Stimulated activated CD8-positive, alpha-beta memory T cell treated with anti-CD3 and anti-CD28 coated beads, Interleukin-7, amount 100 ng/mL, for 48 hours (primary cell): ENCODE measurements at places on chromosomes 4 and X.

DNA sequence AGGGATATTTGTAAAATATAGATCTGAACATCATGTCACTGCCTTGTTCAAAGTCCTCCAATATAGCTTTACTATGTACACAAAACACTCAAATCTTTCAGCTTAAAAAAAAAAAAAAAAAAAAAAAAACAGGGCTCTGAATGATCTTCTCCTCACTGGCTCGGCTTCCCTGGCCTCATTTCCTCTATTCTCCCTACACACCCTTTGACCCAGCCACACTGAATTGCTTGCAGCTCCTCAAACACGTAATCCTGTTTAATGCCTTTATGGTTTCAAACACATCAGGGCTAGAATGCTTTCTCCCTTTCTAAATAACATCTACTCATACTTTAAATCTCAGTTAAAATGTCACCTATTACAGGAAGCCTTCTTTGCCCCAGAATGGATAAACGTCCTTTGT lies 60.8 kb downstream of the MTMR8 start:
- DNase-seq, result no peak

GRCh38 chr4:142155347-142155746 lies 519.0 kb downstream of the IL15 start:
- DNase-seq, result no peak

GRCh38 chr4:80931631-80932081 lies 98.9 kb upstream of the BMP3 start:
- no peak for DNase-seq

DNA sequence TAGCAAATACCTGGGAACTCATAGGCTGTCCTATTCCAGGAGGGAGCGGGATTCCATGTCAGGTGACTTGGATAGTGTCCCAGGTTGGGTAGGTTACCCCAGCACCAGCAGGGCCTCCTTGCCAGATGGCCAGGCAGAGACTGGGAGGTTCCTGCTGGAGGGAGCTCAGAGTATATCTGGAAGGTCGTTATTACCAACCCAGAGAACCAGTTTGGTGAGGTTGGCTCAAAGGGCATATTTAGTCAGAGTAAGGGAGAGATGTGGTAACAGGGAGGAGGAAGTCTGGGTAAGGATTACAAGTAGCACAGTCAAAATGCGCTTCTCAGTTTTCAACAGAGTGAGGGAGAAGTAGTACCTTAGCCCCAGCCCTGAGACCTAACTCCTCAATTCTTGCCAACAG lies 53.3 kb upstream of the LNX1 start:
- no peak for DNase-seq

DNA sequence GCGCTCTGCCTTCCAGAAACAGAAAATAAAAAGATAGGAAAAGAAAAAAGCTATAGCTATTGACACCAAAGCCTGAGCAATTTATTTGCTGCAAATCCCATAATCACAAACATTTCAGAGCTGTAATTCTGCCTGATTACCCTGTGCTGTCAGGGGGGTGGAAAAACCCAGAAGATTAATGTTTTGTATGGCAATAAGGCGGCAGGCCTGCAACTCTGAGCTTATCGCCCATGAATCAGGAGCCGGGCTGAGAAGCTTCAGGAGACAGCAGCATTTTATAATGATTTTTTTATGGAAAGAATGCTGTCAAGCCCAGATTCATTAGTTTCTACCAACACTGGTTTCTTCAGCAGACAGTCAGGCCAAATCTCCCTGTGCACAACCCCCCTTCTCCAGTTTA lies 82.6 kb upstream of the TMEM164 start:
- DNase-seq, result no peak

GRCh38 chr4:83613994-83614393 lies 78.1 kb downstream of the GPAT3 start:
- no peak for DNase-seq

DNA sequence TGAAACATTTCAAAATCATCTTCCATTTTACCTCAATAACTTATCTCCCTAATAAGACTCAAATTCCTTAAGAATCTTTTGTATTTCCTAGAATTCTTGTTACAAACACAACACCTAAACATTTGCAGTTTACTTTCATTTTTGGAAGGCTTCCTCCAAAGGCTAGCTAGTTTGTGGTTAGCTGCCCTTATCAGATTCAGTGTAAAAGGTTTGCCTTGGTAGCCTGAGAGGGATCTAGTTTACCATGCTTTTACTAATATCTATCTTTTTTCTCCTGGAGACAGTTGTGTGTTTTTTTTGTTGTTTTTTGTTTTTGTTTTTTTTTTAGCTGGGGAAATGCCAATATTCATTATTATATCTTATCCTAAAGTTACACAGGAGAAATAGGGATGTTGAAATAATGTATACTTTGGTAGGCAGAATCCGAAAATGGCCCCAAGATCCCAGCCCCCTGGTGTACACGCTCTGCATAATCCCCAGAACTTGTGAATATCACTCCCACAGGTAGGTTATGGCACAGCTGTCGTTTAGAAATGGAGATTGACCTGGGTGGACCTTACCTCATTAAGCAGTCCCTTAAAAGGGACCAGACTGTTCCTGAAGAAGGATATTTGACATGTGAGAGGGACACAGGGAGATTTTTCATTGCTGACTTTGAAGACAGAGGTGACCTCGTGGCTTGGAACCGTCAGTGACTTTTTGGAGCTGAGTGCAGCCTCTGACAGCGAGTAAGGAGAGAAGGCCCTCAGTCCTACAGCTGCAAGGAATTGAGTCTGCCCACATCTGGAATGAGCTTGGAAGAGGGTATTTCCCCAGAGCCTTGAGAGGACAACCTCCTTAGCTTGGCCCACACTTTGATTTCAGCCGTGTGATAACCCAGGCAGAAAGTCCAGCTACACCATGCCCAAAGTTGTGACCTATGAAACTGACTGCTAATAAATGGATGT lies 33.4 kb downstream of the SEPTIN11 start:
- DNase-seq, result no peak

DNA sequence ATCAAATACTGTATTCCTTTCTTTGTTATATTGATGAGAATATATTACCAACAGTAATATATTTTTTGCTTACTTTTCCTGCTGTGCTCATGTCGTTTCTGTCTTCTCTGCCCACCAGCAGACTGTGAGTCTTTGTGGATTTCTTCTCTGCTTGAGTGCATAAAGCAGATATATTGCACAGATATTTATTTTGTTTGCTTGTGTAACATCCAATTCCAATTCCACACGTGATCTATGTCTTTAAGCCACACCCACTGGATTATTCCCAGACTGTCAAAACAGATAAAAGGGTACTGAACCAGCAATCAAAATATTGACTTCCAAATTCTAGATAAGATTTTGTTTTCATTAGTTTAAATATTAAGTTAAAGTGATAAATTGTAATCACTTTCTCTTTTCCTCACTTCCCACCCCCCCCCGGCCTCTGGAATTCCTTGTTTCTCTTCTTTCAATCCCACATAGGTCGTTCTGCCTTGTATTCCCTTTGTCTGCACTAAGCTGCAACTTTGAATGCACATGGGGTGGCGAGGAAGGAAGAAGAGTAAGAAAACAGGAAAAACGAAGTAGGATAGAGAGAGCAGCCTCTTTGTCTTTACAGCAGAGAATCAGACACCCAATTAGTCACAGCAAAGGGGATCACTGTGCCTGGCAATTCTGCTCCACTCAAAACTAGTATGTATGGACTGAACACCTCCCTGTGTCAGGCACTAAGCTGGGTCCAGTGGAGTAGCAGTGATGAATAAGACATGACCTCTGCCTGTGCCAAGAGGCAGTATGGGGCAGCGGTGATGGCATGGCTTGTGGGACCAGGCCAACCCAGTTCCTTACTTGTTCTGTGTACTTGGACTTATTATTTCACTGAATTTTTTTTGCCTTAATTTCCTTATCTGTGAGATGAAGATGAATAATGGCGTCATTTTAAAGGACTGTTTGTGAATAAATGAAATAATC lies at the start of gene ADH1B:
Gene ADH1B, minus strand, starts transcription at position 161 of the 951 bp plus-strand sequence. Its CDS starts 70 bp downstream, at position 91.
- no peak for DNase-seq

DNA sequence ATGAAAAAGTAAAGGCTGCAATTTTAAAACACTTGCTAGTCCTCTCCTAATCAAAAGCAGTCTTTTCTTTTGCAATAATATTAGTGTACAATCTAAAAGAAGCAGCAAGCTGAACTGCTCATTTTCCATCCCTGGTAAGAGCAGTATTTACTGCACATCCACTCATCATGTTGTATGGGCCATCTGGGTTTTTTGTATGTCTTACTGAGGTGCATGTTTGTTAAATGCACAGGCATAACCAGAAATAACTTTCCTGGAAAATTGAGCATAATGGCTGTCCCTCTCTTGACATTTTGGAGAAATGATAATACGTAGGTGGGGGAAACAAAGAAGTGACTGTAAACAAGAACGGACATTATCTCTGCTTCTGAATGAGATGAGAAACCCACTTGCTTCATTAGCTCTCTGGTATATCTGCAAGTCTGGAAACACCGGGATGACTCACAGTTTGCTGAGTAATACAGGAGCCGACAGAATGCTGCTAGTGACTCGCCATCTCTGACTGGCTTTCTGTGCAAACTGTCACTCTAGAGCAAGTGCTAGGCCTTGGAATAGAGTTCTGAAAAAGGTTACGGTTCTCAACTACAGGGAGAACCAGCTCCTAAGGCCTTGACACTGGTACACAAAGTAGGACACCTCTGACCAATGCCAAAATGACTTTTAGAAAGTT lies 85.7 kb upstream of the MTM1 start:
- DNase-seq, result peak; percentile 59

GRCh38 chrX:115448146-115448545 lies 112.8 kb upstream of the PLS3 start:
- DNase-seq, result no peak

GRCh38 chrX:30898886-30899285 lies 9.8 kb upstream of the TAB3 start:
- no peak for DNase-seq

DNA sequence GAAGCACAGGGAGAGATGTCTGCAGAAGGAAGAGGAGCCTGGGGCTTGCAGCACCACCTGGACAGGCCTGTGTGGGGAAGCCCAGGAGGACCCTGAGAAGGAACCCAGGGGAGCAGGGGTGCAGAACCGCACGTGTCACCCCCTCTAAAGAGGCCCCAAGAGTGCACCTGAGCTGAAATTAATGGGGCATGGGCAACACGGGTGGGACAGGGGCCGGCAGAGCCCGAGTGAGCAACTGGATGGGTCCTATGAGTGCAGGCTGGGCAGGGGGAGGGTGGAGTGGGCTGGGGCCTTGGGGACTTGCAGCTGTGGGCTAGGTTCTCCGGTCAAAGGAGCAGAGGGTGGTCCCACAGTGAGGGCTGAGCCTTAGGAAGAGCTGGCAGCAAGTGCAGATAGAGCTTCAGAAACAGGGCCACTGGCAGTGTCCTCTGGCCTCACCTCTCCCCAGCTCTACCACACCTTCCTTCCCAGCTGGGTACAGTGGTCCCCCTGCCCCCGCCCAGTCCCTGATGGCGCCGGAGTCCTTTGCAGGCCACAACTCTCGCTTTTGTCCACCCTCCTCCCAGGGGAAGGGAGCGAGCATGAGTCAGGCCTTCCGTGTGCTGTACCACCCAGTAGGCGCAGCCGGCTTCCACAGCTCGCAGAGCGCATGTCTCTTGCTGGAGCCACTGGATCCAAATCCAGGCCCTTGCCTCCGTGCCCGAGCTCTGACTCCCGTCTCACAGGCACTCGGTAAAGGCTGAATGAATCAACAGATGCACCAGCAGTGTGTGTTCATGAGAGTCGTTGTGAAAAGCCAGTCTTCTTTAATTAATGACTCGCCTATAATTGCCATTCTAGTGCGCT lies 131.6 kb downstream of the HMX1 start:
- DNase-seq, result no peak

DNA sequence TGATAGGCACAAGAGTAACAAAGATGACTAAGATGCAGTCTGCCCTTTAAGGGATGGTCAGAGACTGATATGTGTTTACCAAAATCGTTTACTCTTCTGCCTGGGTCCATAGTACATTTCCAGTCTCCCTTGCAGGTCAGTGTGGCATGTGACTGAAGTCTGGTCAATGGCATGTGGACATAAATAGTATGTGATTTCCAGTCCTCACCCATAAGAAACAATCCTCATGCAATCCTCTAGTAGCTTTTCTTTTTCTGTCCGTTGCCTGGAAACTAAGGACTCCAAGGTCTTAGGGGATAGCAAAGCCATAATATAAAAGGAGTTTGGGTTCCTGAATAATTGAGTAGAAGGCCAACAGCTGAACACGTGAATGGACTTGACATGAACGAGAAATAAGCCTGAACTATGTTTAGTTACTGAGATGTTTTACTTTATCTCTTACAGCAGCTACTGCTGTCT lies 1.1 kb downstream of the SLC9B2 start:
- DNase-seq, result no peak

DNA sequence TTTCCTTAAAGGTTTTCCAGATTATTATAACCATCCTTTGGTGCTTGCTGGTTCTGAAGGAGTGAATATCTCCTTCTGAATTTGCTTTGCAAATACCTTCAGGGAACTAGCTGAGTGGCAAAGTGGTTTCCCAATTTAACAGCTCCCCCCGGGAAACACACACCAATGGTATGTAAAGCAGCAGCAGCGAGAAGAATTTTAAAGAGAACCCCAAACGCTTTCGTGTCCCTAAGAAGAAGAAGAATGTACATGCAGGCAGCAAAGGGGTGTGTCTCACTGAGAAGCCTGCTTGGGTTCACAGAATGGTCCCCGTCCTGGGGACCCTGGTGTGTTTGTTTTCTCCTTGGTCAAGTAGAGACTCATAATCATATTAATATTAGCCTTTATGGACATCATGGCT lies 4.2 kb upstream of the AKAP17A start:
- DNase-seq, result no peak

GRCh38 chrX:120305531-120306141 lies 5.6 kb downstream of the TMEM255A start:
- no peak for DNase-seq

DNA sequence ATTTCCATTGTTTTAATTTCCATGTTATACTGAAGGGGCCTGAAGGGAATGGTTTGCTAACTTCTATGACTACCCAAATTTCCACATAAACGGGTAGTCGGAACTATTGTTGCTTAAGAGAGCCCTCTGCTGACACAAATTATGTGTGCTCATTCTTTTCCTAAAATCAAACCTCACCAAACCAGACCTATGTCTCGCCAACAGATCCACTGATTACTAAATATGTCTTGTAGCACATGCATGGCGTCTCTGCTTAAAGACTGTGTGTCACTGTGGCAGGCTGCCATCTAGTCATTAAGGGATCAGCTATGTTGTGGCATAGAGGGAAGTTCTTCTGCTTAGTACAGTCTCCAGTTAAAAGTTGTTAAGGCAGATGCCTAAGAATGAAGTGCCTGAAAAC lies 25.1 kb downstream of the PIR start:
- no peak for DNase-seq

GRCh38 chrX:111309083-111309482 lies 38.8 kb upstream of the CAPN6 start:
- DNase-seq, result no peak

DNA sequence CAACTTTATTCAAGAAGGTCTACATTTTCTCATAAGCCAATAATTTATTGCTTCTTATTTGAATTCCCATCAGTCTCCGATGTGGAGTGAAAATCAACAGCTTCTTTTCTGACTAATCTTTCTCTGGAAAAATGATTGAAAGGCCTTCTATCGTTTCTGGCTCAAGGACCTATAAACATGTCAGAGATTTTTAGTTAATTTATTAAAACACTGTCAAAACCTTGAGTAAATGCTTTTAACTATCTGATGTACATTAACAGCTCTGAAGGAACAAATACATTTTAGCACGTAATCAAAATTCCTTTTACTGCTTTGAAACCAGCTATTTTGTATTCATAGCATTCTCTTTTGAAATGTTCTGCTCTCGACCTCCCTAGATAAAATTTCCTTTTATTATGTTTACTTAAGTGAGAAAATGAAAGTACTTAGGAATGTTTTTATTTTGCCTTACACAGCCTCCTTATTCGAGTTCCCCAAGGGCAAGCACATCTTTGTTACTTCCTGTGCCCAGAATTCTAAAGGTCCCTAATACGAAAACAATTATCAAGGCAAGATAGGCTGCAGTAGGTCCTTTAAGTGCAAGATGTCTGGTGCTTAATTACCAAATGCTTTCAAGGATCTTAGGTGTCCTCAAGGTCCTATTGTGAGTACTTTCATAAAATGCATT lies 3.1 kb upstream of the ZFX start:
- no peak for DNase-seq
